ENCODE measurements at places on chromosomes 5 and 9. TPM values are rescaled to one million over a fixed set of nuclear protein-coding genes. Genes with fewer than 3 reads are reported as not detected.

DNA sequence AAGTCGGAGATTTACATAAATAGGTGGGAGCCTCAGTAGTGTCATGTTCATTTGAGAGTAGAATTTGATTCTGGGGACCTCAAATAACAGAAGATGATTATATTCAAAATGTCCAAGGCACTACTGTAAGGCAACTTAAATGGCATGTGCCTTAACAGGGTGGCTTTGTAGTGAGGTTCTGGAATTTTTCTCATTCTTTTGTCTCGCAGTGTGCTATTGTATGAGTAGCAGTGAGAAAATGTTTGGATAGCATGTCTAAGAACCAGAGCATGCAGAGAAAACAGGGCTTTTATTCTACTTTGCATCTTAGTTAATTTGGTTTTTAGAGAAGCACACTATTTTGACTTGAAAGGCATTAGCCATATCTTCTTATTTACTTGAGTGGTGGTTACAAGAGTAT is 25.0 kb downstream of the MAST4 start:
- DNase-seq, result no peak
- H3K4me1 ChIP-seq, result peaks cover 16% of the 10 kb centered on the region
- no peaks in the 10 kb centered on the region for H3K27me3 ChIP-seq

DNA sequence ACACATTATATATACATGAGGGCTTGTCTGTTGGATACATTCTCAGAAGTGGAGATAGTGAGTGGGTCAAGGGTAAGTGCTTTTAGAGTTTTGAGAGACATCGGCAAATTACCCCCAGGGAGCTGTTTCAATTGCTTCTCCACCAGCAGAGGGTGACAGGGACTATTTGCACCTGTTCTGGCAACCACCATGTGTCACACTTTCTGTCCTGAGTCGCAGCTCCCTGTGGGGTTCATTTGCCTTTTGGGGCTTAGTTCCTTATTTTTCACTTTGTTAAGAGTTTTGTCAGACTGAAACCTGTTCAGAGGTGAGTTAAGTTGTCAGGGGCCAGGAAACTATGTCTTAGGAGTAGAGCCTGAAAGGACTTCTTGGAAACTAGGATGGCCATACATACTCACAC is 20.1 kb upstream of the SLC36A1 start:
- no peak overlapping the region for H3K27ac ChIP-seq
- peaks cover 21% of the 10 kb centered on the region for H3K27me3 ChIP-seq
- H3K4me1 ChIP-seq, result no peaks in the 10 kb centered on the region
- no peak overlapping the region for H3K4me3 ChIP-seq
- no peaks in the 10 kb centered on the region for H3K36me3 ChIP-seq

DNA sequence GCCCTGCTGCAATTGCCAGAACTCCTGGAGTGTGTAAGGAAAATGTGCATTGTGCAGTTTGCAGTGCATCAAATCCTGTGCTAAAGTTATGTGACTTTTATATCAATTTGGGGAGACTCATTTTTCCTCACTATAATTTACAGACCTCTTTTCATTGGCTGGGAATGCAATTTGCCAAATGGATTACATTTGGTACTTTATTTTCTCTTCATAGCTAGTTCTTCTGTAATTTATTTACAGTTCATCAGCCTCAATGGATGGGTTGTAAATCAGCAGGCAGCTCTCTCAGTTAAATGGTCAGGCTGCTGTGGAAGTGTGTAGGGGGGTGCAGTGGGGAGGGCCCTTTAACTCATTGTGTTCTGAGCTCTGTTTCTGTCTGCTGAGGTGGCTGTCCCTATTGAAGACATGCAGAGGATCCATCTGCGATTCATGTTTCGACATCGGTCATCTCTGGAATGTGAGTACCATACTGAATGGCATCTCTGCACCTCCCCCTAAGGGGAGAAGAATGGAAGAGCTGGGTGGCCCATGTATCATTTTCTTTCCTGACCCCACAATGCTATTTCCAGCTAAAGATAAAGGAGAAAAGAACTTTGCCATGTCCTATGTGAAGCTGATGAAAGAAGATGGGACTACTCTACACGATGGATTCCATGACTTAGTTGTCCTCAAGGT is 74.6 kb downstream of the DOCK2 start:
- no peak overlapping the region for H3K27ac ChIP-seq
- no peaks in the 10 kb centered on the region for H3K36me3 ChIP-seq
- DNase-seq, result no peak
- peaks cover 31% of the 10 kb centered on the region for H3K27me3 ChIP-seq

SLC34A1 gene
- total RNA-seq, result not detected

WDR38 gene
- total RNA-seq, result not detected

RLN2 gene
- total RNA-seq, result 3.8 TPM

GRCh38 chr9:82117026-82117811 is 128.6 kb downstream of the SPATA31D1 start:
- no peak for DNase-seq
- H3K4me1 ChIP-seq, result peaks cover 26% of the 10 kb centered on the region
- no peaks in the 10 kb centered on the region for H3K36me3 ChIP-seq
- H3K27ac ChIP-seq, result peak overlapping the region; percentile 70
- no peaks in the 10 kb centered on the region for H3K27me3 ChIP-seq

GRCh38 chr9:128020692-128021091 is 39.9 kb upstream of the EEIG1 start:
- no peak overlapping the region for H3K27ac ChIP-seq
- H3K27me3 ChIP-seq, result no peaks in the 10 kb centered on the region
- no peaks in the 10 kb centered on the region for H3K36me3 ChIP-seq

GLDC gene
- total RNA-seq, result 2.0 TPM

GRCh38 chr5:75281716-75282465 is 45.2 kb upstream of the ANKRD31 start:
- no peaks in the 10 kb centered on the region for H3K27me3 ChIP-seq
- no peaks in the 10 kb centered on the region for H3K4me1 ChIP-seq
- no peaks in the 10 kb centered on the region for H3K36me3 ChIP-seq
- H3K4me3 ChIP-seq, result no peak overlapping the region
- no peak overlapping the region for H3K27ac ChIP-seq
- DNase-seq, result no peak

GRCh38 chr5:123783421-123783820 is 271.4 kb downstream of the CSNK1G3 start:
- H3K27ac ChIP-seq, result no peak overlapping the region
- peaks cover 3% of the 10 kb centered on the region for H3K36me3 ChIP-seq
- H3K4me1 ChIP-seq, result peaks cover 4% of the 10 kb centered on the region
- peaks cover 4% of the 10 kb centered on the region for H3K27me3 ChIP-seq
- H3K4me3 ChIP-seq, result no peak overlapping the region

DNA sequence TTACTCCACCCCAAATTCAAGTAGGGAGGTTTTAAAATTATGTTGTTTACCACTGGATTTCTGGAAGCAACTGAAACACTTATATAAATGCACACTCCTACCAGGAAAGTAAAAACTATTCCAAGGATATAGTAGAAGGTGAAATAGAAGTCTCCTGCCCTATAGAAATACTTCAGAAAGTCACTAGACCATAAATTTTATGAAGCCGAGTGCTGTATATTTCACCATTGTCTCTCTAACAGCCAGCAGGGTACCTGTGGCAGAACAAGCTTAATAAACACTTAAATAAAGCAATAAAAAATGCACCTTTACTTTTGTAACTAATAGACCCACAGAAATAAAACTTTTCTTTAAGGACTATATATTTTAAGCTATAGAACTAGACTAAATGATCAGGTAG is 631.6 kb downstream of the PDE4D start:
- no peak overlapping the region for H3K27ac ChIP-seq
- no peak overlapping the region for H3K4me3 ChIP-seq
- H3K4me1 ChIP-seq, result peaks cover 40% of the 10 kb centered on the region

DIPK1B gene
- 56.2 TPM for total RNA-seq

OTULINL gene
- 3.0 TPM for total RNA-seq

DNA sequence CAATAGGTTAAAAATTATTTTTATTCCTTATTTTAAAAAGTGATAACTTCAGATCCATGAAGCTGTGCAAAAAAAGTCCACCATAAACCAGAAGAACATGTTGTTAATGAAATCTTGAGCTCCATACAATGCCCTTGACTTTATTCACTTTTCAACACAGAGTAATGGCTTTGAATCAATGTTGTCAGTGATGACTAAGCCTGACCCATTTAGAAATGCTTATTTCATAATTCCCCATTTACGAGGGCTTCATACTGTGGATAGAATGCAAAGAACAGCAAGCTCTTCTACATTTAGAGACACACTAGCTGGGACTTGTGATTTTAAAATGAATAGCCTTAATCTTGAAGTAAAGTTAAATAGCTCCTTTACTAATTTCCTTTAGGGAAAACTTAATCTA is 25.7 kb upstream of the IL9 start:
- H3K4me1 ChIP-seq, result no peaks in the 10 kb centered on the region
- peaks cover 72% of the 10 kb centered on the region for H3K27me3 ChIP-seq
- H3K4me3 ChIP-seq, result no peak overlapping the region
- no peak for DNase-seq

- H3K4me1 ChIP-seq, result peaks cover 13% of the 10 kb centered on the region
- no peaks in the 10 kb centered on the region for H3K27me3 ChIP-seq
- H3K27ac ChIP-seq, result no peak overlapping the region
- H3K4me3 ChIP-seq, result no peak overlapping the region
- peaks cover 10% of the 10 kb centered on the region for H3K36me3 ChIP-seq
Measured at GRCh38 chr5:102867992-102868662, 113.0 kb downstream of the PAM start.

TAF11L3 gene
- total RNA-seq, result not detected

DNA sequence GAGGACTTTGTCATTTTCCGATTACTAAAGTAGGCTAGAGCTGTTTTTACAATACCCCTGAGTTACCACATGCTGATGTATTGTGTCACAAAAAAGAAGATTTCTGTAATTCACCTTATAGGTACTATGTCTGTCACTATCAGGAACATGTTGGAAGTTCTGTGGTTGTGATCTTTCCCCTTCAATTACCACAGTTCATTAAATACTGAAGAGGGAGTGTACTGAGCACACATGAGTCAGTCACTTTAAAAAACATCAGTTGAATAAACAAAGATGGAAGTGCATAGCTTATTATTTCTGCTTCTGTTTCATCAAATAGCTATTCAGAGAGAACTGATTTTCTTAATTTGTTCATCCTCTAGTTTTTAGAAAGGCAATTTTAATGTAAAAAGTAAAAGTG is 31.7 kb downstream of the AP3S1 start:
- no peaks in the 10 kb centered on the region for H3K27me3 ChIP-seq
- no peak overlapping the region for H3K27ac ChIP-seq
- no peak overlapping the region for H3K4me3 ChIP-seq
- peaks cover 5% of the 10 kb centered on the region for H3K4me1 ChIP-seq
- H3K36me3 ChIP-seq, result peaks cover 41% of the 10 kb centered on the region
- DNase-seq, result no peak

GRCh38 chr9:81305561-81306182 is 383.7 kb downstream of the TLE1 start:
- no peak overlapping the region for H3K4me3 ChIP-seq
- no peaks in the 10 kb centered on the region for H3K27me3 ChIP-seq
- H3K4me1 ChIP-seq, result peaks cover 3% of the 10 kb centered on the region
- no peaks in the 10 kb centered on the region for H3K36me3 ChIP-seq

DNA sequence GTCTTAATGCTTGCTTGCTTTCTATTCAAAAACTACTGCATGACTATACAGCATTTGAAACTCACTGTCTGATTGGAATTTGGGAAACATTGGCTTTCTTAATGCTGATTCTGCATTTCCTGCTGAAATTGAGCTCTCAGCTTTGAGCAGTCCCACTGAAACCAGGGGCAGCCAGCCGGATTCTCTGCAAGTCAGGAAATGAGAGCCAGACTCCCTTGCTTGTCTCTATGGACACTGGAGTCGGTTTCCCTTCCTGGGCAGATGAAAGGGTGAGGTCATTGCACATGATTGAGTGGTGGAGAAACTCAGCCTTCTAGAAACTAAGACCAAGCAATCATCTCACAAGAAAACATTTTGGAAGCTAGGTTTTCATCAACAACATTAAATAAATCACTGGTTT is 119.7 kb upstream of the SPATA31C2 start:
- H3K27ac ChIP-seq, result peak overlapping the region; percentile 92
- H3K4me3 ChIP-seq, result peak overlapping the region; percentile 9
- H3K36me3 ChIP-seq, result no peaks in the 10 kb centered on the region
- peaks cover 46% of the 10 kb centered on the region for H3K4me1 ChIP-seq

DNA sequence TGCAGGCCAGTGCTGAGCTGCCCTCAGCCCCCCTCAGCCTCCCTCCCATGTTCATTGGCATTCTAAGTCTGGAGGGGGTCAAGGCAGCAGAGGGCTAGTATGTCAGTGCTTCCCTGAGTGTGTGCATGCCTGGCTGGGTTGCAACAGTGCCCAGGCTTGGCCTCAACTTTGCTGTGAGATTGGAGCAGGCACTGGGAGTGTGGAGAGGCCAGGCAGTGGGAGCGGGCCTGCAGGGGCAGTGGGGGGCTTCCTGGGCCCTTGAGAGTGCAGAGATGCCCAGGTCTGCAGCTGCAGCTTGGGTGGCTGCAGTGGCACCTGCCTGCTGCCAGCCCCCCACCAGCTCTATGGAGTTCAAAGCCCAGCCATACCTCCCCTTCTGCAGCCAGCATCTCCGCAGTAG is 239.3 kb downstream of the ARRDC3 start:
- no peak overlapping the region for H3K27ac ChIP-seq
- DNase-seq, result no peak
- peaks cover 18% of the 10 kb centered on the region for H3K4me1 ChIP-seq
- H3K4me3 ChIP-seq, result no peak overlapping the region
- peaks cover 6% of the 10 kb centered on the region for H3K36me3 ChIP-seq

DNA sequence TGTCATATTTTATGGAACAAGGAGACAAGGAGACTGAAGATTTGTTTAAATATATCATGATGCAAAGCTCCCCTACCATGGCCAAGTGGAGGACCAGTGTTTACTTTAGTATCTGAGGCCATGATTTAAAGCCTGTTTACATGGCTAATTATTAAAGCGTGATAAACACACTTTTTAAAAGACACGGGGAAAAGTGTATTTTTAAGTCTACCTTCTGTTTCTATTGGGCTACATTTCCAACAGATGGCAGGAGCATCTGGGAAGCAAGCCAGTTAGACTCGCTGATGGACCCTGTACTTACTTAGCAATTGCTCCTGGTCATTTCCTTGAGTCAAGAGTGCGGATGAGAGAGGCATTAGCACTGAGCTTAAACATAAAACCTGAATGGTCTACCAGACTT is 480.3 kb upstream of the SEMA6A start:
- H3K4me3 ChIP-seq, result no peak overlapping the region
- DNase-seq, result no peak
- no peaks in the 10 kb centered on the region for H3K27me3 ChIP-seq
- no peak overlapping the region for H3K27ac ChIP-seq

DNA sequence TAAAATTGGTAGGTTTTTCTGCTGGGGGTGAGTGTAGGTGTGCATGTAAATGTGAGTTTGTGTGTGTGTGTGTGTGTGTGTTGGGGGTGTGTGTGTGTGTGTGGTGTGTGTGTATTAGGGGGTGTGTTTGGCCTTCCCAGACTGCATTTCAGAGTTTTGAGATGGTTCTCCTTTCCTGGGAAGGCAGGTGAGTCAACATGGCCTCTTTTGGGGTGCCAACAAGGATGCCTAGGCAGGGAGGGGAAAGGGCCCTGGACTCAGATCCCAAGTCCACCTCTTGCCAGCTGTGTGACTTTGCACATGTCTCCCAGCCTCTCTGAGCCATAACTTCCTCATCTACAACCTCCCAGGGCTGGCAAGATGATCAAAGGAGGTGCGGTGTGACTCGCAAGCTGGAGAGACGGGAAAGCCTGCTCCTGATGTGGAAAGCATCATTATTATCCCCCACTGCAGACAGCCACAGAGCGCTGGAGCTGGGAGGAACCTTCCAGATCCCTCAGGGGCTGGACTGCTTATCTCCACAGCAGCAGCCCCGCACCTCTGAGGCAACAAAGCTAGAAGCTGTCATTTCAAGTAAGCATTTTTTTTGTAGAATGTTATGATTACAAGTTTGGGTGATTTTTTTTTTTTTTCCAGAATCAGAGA is 63.5 kb upstream of the TBC1D2 start:
- no peak for DNase-seq
- no peak overlapping the region for H3K4me3 ChIP-seq
- H3K27me3 ChIP-seq, result peaks cover 9% of the 10 kb centered on the region
- no peaks in the 10 kb centered on the region for H3K4me1 ChIP-seq
- H3K36me3 ChIP-seq, result no peaks in the 10 kb centered on the region

Data from mesothelial cell of epicardium (in vitro differentiated cells).